ENCODE measurements at places on chromosomes 7 and 10.

GRCh38 chr7:15175152-15175551 is 272.6 kb upstream of the DGKB start:
- no peak for DNase-seq

- DNase-seq: no peak
Observed at GRCh38 chr10:36629476-36629875, 495.9 kb upstream of the ANKRD30A start.

DNA sequence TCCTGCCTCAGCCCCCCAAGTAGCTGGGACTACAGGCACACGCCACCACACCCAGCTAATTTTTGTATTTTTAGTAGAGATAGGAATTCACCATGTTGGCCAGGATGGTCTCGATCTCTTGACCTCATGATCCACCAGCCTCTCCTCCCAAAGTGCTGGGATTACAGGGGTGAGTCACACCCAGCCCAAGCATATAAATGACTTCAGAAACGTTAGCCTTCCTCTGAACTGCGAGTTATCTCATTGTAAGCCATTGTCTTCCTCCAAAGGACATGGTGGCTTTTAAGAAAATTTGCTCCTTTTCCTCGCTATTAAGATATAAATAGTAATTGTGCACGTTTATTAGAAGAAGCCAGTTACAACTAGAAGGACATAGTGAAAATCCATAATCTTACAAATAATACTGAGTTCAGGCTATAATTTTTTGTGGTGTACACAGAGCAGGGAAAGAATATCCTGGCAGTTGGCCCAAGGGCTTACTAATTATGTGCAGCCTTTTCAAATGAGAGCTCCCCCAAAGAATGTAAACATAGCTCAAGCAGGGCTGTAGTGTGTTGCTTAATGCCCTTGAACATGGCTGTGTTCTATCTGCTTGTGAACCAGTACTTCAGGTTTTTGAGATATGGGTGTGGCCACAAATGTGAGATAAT is 495.8 kb downstream of the PARD3 start:
- DNase-seq: no peak

GRCh38 chr7:116633131-116633988 is 38.6 kb upstream of the MET start:
- no peak for DNase-seq

DNA sequence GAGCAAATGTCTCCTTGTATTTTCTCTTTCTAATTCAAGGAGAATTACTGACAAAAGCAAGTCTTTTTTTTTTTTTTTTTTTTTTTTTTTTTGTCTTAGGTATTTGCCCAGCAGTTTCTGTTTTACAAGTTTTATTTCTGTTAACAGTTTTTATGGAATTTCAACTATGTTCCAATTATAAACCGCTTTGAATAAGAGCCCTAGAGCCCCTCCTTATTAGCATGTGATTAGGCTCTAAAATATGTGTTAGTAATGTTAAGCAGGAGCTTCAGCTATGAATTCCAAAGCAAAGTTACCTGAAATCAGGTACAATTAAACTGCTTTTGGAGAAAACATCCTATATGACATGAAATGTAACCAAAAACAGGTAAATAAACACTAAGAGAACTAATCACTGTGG is 997.0 kb upstream of the POT1 start:
- DNase-seq: no peak

DNA sequence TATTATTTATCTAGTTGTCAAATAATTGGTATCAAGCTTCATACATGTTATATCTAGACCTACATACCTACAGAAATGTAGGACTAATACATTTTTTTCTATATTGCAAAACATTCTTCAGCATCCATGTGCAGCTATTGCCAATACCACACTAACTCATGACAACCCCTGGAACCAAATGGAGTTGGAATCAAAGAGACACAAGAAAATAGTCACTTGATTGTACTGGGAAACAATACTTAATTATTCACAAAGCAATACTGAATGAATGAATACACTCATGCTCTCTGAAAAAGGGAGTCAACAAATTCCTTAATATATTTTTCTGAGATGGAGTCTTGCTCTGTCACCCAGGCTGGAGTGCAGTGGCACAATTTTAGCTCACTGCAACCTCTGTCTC is 10.4 kb upstream of the CFAP43 start:
- no peak for DNase-seq

DNA sequence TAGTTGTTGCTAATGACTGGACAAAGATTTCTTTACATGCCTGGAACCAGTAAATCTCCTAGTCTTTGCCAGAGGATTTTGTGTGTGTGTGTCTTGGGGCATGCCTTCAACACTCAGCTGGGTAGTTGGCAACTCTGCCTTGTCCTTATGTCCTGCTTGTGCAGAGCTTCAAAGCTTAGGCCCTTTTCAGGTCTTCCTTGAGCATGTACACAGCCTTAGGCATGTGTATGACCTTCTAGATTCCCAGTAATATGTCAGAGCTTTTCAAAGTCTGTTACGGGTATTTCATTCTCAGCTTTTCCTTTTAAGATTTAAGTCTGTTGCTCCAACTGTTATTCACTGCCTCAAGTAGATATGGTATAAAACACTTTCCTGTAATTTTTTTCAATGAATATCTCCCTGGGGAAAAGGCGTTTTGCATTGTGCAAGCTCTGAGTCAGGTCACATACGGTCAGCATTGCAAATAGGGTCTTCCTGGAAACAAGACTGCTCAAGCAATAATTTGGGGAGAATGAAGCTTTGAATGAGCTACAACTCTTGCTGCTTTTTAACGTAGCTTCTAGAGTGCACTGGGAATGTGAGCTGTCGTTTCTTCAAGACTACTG is 25.5 kb downstream of the SHOC2 start:
- DNase-seq: no peak

GRCh38 chr7:76016191-76016947 is 22.0 kb upstream of the TMEM120A start:
- no peak for DNase-seq

DNA sequence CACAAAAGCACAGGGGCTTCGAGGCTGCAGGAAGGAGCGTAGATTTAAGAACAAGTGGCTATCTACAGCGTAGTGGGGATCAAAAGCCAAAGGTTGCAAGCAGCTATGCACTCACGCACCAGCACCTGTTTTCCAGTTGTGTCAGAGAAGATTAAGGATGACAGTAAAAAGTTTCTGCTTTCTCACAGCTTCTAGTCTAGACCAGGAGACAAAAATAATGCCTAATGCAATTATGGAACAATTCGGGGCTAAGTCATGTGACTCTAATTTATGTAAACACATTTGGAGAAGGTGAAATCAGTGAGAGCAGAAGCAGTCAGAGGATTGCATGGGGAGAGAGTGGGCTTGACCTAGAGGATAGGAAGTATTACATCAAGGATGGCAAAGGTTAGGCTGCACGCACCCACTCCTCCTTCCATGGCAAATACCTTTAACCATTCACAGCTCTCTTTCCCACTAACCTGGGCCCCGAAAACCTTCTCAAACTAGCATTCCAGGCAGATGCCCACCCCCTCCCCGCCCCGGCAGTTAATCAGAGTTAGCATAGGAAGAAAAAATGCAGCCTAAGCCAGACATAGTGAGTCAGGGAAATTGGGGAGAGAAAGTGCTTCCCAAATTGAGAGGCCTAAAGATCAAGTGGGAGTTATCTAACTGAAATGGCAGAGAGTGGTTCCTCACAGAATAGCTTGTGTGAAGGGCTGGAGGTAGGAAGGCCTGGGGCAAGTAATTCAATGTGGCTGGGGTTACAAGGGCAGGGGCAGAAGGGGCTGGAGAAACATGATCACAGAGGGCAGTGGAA is 48.2 kb upstream of the GPAM start:
- DNase-seq: no peak

- DNase-seq: peak; percentile 52
Observed at GRCh38 chr10:79445977-79446757, 743 bp upstream of the ZCCHC24 start.

GRCh38 chr7:112869111-112869774 is 79.0 kb upstream of the TMEM168 start:
- DNase-seq: peak; percentile 54

- DNase-seq: no peak
Observed at GRCh38 chr7:29464753-29465152, 98.9 kb upstream of the PRR15 start.

- no peak for DNase-seq
Observed at GRCh38 chr7:47897831-47898230, 50.4 kb downstream of the PKD1L1 start.

DNA sequence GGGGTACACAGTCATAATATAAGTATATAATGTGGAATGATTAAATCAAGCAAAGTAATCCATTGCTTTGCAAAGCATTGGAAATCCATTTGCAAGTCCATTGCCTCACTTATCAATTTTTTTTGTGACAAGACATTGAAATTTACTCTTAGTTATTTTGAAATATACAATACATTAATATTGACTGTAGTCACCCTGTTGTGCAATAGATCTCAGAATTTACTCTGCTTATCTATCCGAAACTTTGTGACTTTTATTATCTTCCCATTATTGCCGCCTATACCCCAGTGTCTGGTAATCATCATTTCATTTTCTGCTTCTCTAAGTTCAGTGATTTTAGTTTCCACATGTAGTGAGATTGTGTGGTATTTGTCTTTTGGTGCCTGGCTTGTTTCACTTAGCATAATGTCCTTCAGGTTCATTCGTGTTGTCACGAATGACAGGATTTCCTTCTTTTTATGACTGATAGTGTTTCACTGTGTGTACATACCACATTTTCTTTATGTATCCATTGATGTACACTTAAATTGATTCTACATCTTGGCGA is 5.8 kb downstream of the MALRD1 start:
- DNase-seq: no peak

DNA sequence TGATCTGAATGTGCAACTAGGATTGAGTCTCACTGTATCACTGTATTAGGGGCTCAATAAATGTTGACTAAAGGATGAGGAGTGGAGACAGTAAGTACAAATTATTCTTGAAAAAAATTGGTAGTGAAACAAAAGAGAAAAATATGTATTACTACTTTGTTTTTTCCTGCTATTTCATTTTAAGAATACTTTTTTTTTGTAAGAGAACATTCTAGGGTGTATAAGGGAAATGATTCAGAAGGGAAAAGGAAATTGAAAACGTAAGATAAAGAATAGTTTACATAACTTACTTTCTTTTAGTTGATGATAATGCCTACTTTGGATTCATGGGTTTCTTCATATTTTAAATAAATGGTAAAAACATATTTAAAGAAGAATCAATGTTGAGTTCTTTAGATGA is 9.6 kb downstream of the CAPZA2 start:
- DNase-seq: no peak

DNA sequence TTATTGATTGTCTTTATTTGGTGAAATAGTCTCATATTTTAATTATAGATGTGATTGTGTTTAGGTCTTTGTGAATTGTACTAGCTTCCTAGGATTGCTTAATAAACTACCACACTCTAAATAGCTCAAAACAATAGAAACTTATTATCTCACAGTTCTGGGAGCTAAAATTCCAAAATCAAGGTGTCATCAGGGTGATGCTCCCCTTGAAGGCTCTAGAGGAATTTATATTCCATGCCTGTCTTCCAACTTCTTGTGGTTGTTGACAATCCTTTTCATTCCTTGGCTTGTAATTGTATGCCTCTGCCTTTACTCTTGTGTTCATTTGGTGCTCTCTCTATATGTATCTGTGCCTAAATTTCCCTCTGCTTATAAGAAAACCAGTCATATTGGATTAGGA is 155.3 kb upstream of the AKR1E2 start:
- no peak for DNase-seq

DNA sequence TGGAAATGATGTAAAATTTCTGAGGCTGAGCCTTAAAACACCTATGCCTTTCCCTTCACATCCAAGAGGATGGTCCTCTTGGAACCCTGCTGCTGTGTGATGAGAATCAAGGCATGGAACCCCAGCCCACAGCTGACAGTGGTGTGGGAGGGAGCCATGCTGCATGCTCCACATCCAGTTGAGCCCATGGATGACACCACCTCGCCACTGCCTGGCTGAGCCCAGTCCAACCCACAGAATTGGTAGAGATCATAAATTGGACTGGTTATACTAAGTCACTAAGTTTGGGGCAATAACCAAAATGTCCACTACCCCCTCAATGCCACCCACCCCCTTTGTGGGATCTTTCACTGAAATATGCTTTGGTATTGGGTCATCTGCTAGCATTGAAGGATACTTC is 45.9 kb upstream of the C10orf90 start:
- no peak for DNase-seq

DNA sequence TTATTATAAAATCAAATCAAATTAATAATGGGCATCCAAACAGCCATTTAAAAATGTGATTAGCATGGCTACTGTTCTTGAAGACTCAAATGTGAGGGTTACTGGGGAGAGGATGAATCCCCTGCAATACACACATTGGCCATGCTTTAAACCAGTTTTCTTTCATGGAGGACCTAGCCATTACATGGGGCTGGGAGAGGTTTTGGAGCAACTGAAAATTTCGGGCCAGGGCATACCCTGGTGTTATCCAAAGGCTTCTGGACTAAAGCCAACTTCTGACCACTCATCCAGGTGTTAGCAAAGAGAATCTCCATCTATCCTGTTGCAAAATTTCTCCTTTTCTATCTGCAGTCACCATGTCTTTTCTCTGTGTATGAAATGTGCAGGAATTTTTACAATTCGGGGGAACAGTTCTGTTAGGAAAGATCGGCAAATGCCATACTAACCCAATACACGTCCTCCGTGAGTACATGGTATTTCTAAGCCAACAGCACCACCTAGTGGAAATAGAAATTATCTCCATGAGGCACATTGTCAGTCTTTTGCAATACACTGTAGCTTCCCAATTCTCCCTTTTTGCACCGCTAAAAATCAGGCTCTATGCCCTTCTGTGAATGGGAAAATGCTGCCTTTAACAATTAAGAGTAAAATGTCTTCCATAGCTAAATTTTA is 47.0 kb upstream of the ZNF107 start:
- DNase-seq: peak; percentile 20

- no peak for DNase-seq
Observed at GRCh38 chr7:147432079-147432478, 1158.5 kb upstream of the C7orf33 start.

- DNase-seq: peak; percentile 30
Observed at GRCh38 chr10:93541402-93542357, 24.8 kb upstream of the FFAR4 start.

DNA sequence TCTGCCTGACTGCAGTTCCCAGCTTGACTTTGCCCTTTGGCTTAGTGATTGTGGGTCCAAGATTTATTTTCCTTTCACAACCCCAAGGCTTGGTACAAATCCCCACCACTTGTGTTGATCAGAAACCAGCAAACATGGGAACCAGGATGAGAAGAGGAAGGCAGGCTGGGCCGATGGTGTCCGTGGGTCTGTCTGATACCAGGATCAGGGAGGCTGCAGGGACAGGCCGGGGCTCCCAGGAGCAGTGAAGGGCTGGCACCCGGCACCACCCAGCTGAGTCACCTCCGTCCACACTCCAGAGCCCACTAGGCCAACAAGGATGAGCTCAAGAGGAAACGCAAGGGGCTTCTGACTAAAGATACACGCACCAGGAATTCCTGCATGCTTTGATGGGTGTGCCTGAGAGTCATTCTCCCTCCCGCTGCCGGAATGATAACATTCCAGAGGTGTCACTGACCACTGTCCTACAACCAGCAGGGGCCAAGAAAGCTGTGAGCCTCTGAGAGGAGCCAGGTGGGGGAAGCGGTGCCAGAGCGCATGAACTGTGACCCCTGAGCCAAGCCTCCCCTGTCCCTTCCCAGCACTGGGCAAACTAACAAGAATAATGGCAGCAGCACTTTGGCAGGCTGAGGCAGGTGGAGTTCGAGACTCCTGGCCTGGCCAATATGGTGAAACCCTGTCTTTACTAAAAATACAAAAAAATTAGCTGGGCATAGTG is 29.2 kb upstream of the PROSER2 start:
- no peak for DNase-seq
